GM13977 (cell line): ENCODE measurements at places on chromosomes 2 and 18.

- DNase-seq: no peak
Observed at GRCh38 chr2:162243294-162243693, at the start of gene FAP. FAP (minus strand) TSS chr2:162243445; CDS start chr2:162243327, 118 bp downstream.

- no peak for DNase-seq
Observed at GRCh38 chr2:85601771-85602475, 575 bp downstream of the TMEM150A start.

GRCh38 chr2:47503481-47504070, 100.6 kb downstream of the MSH2 start:
- DNase-seq: no peak

DNA sequence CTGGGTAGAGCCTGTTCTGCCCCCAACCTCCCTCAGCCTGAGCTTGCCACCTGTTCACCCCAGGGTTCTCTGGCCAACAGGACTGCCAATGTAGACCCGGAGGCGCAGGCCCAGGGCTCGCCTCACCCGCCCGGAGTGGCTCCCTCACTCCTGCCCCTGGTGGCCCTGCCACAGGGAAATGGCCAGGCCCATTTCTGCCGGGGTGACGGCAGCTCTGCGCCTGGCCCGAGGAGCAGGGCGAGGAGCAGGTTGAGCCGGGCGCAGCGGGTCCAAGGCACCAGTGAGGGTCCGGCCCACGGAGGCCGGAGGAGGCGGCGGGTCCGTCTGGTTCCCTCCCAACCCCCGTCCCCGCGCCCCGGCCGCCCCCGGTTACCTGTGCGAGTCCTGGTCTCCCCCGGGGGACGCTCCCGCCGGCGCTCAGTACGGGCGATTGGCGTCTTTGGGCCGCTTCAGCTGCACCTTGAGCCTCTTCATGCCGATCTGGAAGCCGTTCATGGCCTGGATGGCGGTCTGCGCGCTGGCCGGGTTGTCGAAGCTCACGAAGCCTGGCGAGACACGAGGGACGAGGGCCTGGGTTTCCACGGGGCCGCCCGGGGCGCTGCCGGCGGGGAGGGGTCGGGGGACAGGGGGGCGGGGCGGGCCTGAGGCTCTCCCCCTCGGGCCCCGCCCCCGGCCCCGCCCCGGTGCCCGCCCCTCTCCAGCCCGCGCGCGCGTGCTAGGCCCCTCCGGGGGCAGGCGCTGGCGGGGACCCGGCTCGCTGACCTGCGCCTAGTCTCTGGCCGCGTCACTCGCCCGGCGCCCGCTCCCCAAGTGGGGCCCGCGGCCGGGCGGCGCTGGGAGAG, 312.0 kb downstream of the CELF4 start:
- peak; percentile 87 for DNase-seq

DNA sequence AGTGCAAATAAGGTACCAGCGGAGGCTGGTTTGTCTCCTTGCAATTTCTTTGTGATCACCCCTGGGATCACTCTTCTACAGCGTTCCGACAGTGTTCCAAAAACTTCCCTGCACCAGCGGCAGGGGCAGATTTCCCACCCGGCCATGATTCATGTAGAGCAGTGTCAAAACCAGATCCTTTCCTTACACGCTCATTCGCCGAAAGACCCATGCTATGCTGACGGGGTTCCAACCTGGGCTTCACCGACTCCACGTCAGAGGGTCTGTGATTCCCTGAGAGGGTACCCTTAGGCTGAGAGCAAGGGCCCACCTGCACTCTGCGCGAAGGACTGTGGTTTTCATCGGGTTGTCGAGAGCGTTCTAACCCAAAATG, 423 bp upstream of the TTC27 start:
- DNase-seq: no peak

DNA sequence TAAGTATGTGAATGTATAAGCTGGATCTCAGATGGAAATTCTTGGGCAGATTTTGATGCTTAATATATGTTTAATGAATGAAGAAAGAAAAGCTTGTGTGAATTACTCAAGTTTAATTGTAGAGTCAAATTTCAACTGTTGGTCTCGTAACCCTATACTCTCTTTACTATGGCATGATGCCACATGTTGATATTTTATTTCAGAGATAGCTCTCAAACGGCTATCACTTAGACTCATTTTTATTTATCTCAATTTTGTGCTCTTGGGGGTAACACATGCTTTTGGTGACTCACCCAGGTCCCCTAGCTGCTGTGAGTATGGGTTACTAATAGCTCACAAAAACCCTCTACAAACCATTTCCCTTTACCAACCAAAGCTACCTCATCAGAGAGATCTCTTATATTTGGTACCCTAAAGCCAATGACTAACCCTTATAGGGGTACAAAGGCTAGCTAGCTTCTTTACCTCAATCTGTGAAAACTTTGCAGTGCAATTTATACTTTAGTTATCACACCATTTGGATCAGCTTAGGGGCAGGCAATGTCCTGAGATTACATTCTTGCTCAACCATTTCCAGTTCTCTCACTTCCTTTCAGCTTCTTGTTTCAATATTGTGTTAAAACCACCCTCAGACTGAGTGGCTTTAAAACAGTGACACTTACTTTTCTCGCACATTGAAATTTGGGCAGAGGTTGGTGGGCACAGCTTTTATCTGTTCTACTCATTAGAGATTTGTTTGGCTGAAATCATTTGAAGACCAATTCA, 240.3 kb downstream of the CDH7 start:
- DNase-seq: no peak

DNA sequence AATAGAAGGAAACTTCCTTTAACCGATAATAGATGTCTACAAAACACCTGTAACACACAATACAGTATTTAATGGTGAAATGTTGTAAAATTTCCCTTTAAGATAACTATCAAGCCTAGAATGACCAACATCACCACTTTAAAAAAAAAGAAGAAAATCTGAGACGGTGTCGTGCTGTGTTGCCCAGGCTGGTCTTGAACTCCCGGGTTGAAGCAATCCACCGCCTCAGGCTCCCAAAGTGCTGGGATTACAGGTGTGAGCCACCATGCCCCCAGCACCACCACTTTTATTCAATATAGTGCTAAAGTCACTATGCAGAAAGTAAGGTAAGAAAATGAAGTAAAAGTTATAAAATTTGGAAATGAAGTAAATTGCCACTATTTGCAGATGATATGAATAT, 96.9 kb downstream of the MYOM1 start:
- DNase-seq: no peak

GRCh38 chr2:3827673-3828575, 124.5 kb downstream of the DCDC2C start:
- DNase-seq: peak; percentile 47

DNA sequence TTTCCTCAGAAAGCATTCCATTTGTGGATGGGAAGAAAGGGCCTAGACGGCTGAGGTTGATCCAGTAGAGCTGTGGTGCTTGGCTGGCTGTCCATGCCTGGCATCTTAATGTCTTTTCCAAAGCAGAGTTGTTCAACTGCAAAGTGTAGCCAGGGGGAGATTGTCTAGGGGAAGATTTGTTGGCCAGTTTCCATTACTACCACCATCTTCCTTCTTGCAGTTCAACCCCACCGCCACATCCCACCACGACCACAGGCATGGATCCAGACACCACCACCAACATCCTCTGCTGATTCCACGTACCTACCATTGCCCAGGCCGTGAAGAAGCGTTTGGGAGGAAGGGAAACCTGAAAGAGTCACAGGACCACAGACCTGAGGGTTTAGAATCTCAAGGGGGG, 50.7 kb upstream of the HAAO start:
- no peak for DNase-seq
